ENCODE measurements at places on chromosomes 13 and 19.

GRCh38 chr19:6271721-6272410, 7.9 kb downstream of the MLLT1 start:
- DNase-seq = no peak

- peak; percentile 91 for DNase-seq
Observed at GRCh38 chr19:34662919-34663318, 14.0 kb downstream of the SCGB2B2 start.

GRCh38 chr19:54532528-54532927, 29.9 kb downstream of the LAIR2 start:
- DNase-seq = no peak

GRCh38 chr13:46031581-46032263, 20.8 kb downstream of the ZC3H13 start:
- no peak for DNase-seq

DNA sequence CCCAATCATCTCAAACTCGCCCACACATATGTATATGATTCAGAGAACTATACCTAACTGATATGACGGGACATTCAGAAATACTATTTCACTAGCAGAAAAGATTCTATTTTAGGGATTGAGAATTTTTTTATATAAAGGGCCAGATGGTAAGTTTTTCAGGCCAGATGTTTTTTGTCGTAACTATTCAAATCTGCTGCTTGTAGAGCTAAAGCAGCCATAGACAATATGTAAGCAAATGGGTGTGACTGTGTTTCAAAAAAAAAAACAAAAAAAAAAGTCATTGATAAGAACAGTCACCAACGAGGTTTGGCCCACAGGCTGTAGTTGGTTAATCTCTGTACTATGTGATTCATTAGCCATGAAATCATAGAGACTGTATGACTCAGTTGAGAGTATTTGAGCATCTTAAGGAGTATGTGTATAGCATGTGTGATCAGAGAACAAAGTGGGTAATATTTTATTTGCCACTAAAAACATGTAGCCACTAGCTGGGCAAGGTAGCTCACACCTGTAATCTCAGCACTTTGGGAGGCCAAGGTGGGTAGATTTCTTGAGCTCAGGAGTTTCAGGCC, 2724.7 kb downstream of the PCDH9 start:
- no peak for DNase-seq

DNA sequence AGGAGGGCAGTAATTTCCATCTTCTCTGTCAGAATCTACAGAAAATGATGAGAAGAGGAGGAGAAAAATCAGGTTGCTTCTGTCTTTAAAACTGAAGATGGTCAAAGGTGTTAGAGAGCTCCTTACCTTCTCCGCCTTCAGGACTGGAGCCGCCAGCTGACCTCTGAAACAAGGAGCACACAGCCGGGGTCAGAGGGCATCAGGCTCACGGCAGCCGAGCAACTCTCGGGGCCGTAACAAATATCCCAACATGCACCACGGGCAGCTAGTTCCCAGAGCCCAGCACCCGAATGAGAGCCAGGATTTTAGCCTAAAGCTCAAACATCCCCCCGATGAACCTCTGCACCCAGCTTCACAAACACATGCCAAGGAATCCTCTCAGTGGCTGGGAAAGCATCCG, 27.6 kb downstream of the CAPS start:
- DNase-seq = no peak

DNA sequence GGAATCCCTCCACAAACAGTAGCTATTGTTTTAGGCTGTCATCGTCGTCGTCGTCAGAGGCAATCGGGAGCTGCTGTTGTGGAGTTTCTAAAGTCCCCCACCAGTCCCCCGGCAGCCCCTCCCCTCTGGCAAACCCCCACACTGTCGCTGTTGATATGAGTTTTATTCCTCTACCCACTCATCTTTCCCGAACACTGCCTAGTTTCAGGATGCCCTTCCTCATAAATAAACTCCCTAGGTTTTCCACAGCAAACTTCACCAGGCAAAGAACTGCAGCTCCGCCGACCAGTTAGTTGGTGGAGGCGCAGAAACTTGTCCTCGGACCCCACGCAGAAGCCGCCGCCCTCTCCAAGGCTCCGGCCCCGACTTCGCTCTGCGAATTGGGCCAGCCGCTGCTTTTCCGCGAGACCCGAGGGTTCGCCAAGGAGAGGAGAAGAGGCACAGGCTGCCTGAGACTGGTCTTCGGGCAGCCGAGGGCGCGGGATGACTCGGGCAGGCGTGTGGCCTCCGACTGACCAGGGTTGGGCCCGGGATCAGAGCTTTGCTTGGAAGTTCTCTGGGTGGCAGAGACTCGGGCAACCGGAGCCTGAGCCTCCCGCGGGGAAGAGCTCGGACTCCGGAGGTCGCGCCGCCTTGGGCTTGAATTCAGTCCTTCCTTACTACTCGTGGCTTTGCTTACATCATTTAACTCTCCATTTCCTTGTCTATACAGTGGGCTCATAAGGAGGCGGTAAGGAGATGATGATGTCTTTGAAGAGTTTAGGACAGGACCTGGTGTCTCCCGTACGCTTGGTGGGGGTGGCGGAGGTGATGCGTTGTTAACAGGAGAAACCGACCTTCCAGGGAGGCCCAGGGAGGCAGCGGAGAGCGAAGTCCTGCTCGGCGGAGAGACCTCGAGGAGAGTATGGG, 7.9 kb downstream of the PDX1 start:
- peak; percentile 43 for DNase-seq

- DNase-seq = no peak
Observed at GRCh38 chr13:113783200-113783881, 24.3 kb downstream of the TMEM255B start.

GRCh38 chr19:40610396-40611064, 9.4 kb downstream of the LTBP4 start:
- DNase-seq = peak; percentile 93

- no peak for DNase-seq
Observed at GRCh38 chr19:46844067-46844489, 6.6 kb downstream of the AP2S1 start.

DNA sequence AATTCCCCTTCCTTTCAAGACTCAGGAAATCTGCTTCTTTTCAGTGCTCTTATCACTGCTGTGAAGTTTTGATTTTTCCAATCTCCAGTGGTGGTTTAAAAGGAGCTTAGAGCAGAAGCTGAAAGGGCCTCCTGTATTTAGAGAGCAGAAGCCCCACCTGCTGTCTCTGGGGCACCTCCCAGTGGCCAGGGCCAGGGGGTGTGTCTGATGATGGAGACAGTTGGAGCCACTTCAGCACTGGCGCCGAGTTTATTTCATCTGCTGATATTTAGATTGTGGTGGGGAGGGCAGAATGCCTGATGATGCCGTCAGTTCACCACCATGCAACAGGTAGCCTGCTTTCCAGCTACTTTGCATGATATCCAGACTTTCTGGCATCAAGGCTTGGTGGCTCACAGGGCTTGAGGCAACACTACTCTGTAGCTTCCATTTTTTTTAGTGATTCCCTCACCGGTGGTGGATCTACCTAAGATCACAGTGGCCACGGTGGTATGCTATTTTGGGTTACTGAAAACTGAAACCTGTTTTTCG, 371.9 kb downstream of the KCNRG start:
- DNase-seq = peak; percentile 47

DNA sequence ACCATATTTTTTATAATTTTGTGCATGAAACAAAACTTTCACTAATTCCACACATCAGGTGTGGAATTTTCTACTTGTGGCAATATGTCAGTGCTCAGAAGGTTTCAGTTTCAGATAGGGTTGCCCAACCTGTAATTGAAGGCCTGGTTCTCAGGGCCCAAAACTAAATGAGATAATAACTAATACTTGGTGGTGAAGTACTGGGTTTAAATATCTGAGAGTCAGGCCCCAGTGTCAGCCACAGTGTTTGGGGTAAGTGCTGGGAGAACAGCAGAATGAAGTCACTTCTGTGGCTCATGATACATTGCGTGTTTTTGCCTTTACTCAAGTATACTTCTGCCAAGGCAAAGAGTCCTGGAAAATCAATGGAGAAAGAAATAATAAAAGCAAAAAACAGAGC, 5.6 kb downstream of the SAFB start:
- DNase-seq = no peak

- DNase-seq = no peak
Observed at GRCh38 chr19:13070425-13071140, 32.1 kb downstream of the LYL1 start.

- DNase-seq = peak; percentile 38
Observed at GRCh38 chr13:94656766-94657165, 55.1 kb downstream of the GPR180 start.

DNA sequence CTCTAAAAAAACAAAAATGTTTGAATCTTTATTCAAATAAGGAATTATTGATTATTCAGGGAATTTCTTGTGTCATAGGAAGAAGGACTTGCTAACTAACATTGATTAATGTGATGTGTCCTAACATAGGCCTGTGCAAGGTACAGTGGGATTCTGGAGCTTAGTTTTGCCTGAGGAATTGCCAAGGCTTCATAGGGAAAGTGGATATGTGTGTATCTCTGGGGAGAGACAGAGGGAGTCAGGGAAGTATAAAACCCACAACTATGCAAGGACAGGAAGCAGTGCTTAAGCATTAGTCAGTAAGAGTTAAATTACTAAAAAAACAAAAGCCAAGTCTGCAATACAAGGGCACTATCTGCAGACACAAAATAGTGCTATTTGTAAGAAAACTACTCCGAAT, 59.6 kb downstream of the WDFY2 start:
- DNase-seq = peak; percentile 61

DNA sequence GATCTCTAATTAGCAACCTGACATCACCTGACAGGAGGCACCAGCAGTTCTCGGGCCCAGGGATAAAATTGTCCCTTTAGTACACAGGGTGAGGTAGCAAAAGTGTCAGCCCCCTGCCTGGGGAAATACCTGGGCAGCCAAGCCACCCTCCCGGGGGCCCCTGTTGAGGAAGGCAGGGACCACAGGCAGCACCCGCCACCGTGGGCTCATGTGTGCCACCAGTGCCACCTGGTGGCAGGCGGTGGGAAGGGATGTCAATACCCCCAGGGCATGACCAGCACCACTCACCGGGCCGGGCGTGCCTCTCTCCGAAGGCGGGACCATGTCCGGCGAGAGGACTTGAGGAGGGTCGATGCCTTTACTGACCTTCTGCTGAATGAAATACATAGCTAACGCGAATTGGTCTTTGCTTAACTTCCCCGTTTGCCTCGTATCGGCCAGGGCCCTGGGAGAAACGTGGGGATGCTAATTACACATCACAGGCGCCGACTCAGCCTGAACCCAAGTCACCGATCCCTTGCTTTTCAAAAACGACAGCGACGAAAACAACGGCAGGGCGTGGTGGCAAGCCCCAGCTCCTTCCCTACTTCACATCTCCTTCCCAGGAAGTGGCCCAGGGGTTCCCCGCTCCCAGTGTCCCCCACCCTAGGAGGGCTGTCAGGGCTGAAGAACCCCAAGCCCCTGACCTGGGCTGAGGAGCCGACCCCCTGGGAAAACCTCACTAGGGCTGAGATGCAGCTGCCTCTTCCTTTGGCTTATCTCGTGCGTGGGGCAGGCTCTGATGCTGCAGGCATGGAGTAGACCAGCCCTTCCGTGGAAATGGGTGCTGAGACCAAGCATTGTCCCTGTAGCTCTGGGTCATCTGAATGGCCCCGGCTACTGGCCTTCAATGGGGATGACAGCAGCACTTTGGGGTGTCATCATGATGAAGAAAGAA, 53.8 kb downstream of the EPS15L1 start:
- DNase-seq = peak; percentile 58

DNA sequence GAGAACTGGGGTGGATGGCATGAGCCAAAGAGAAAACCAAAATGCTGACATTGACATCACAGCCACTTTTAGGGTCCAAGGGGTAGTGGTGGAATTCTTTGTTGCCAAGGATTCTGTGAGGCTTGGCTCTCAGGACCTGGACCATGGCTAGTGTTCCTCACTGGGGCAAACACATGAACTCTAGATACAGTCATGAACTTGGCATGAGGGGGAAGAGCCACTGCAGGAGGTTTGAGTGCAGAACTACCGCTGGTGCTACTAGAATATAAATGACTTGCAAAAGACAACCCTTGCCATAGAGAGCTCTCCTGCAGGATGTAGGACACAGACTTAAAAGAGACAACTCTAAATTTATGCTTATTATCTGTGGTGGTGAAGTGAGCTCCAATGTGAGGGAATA, 29.8 kb upstream of the FRY start:
- DNase-seq = no peak

DNA sequence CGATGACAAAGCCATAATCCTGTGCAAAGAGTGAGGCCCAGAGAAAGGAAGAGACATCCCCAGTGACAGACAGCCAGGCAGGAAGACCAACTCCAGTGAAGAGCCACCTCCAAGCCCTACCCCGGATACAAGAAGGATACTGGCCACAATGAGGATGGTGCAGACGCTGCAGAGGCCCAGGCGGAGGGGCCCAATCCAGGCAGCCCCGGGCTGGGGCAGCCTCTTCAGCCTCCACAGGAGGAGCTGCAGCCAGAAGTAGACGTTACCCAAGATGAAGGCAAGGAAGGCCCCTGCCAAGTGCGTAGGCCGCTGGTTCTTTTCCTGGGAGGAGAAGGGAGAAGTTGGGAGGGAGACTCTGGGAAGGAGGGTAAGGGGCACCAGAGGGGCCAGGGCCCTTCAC, 8.5 kb downstream of the TMEM150B start:
- no peak for DNase-seq

GRCh38 chr19:9799162-9799561, 19.7 kb downstream of the FBXL12 start:
- DNase-seq = no peak

DNA sequence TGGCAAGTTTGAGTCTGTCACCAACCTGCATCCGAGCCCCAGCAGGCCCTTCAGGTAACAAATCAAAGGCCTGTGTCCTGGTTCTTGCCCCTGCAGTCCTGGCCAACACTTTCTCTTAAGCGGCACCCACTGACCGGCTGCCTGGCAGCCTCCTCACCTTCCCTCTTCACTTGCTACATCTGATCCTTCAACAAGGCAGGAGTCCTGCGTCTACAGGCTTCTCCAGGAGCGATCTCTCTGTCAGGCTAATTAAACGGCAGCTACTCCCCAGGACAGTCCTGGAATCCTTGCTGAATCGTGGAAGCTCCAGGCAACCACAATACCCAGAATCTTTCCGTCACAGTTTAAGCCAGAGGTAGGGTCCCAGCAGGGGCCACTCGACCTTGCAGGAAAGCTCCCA, 41.1 kb upstream of the GAS6 start:
- no peak for DNase-seq

- DNase-seq = peak; percentile 76
Observed at GRCh38 chr19:35267353-35267817, 1.4 kb upstream of the USF2 start.

- DNase-seq = no peak
Observed at GRCh38 chr13:91986761-91987483, 588.5 kb downstream of the GPC5 start.

DNA sequence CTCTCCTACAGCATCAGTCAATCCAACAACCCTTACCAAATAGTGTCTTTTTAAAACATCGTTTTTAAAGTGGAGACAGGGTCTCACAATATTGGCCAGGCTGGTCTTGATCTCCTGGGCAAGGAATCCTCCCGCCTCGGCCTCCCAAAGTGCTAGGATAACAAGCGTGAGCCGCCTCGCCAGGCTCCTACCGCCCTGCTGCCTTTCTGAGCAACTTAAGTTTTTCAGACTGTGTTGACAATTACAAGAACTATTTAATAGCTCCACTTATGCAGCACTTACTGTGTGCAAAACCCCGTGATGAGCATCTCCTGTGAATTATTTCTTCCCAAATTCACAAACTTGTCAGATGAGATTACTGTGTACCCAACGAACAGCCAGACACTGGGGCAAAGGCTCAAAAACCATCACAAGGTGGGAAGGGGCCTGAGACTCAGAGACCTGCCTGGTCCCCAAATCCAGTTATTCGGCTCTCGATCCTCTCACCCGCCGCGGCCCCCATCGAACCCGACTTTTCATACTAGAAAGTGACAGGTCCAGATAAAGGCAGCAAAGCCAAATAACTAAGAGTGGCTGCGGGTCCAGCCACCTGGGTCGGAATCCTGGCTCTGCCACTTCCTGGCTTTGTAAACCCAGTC, 581 bp downstream of the RPL18 start:
- DNase-seq = peak; percentile 43
